ENCODE measurements at places on chromosomes 7 and 10.
A peak's percentile ranks its signal among the peaks of the same experiment; 100 is the strongest.

DNA sequence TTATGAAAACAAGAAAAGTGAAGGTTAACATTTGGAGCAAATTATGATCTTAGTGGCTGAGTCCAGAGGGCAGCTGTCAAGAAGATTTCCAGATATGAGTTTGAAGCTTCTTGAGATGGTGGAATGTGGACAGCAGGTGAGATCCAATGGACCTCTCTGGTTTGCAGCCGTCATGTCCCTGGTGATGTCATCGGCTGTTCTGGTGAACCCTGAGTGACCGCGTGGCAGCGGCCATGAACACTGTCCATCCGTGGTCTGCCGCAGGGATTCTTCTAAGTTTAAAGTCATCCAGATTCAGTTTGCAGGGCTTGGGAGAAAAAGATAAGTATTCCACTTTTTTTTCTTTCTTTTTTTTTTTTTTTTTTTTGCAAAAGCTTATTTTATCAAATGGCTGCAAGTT is 15.8 kb upstream of the VIPR2 start:
- DNase-seq: no peak

- DNase-seq: peak; percentile 75
Measured at GRCh38 chr7:34823650-34824258, 165.7 kb downstream of the NPSR1 start.

DNA sequence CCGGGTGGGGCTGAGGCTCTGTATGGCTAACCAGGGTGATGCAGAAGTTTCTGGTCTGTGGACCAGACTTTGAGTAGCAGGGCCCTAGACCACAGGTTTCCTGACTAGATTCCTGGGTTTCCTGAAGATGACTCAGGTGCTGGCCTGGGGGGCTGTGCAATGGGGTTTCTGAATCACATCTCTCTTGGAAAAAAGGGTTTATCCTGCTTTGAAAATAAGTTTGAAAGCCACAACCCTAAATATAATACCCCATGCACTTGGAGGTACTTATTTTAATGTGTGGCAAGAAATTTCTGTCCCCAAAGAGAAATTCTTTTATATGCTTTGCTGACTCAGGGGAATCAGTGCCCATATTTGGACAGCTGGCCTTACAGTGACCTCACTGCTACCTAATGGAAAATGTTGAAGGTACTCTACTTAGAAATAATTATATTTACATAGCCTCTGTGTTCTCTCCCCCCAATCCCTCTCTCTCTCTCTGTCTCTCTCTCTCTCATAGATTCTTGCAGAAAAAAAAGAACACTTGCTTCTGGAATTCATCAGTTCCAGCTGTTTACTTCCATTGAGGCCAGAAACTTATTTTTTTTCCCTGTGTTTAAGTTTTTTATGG is 184.4 kb upstream of the LYZL2 start:
- DNase-seq: peak; percentile 62

DNA sequence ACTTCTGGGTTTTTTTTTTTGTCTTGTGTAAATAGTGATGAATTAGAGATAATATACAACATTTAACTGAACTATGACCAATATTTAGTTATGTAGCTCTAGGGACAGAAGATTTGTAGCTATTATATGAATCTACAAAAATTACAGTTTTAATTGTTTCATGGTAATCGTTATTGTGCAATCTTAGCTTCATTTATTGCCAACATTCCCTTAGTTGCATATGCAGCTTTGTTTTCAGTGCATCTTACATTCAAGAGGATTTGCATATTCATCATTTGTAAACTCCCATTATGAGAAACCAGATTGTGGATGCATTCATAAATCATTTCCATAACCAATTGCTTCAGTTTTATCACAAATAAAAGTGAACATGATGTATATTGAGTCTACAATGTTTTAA is 68.8 kb downstream of the MALRD1 start:
- no peak for DNase-seq

DNA sequence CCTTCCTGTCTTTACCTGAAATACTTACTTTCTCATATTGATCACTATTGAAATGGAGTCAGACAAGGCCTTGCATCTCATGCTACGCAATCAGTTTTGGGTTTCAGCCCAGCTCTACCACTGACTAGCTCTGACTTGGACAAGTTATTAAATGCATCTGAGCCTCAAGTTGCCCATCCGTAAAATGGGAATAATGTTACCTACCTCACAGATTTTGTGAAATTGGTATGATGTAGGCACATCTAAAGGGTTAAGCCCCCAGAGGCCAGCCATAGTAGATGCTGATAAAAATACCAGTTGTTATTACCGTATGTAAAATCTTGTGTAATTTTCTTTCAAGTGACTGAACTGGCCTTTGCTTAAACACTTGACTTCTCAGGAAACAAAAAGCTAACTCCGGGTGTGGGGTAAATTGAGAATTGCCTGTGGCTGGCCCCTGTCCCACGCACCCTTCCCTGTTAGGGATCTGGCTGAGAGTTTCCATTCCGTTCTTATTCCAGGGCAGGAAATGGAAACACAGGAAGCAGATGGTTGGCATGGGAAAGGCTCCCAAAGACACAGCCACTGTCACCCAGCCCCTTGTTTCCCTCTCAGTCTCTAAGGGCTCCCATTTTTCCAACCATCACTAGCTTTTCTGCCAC is 7.5 kb downstream of the DUSP5 start:
- DNase-seq: no peak

DNA sequence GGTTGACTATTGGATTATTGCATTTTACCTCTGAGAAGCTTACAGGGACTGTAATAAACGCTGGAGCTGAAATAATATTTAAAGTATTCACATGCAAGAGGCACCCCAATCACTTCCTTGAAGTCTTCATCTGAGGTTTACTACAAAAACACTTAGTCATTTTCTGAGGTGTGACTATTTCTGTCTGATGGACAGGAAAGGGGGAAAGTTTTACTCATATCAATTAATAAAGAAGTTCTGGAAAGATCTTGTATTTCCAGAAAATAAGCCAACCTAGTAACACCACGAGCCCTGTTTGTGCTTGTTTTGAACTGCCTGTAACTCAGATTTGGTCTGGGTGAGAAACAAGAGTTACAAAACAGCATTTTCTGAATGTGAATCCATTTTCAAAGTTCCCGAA is 63.9 kb upstream of the PRKCQ start:
- no peak for DNase-seq

DNA sequence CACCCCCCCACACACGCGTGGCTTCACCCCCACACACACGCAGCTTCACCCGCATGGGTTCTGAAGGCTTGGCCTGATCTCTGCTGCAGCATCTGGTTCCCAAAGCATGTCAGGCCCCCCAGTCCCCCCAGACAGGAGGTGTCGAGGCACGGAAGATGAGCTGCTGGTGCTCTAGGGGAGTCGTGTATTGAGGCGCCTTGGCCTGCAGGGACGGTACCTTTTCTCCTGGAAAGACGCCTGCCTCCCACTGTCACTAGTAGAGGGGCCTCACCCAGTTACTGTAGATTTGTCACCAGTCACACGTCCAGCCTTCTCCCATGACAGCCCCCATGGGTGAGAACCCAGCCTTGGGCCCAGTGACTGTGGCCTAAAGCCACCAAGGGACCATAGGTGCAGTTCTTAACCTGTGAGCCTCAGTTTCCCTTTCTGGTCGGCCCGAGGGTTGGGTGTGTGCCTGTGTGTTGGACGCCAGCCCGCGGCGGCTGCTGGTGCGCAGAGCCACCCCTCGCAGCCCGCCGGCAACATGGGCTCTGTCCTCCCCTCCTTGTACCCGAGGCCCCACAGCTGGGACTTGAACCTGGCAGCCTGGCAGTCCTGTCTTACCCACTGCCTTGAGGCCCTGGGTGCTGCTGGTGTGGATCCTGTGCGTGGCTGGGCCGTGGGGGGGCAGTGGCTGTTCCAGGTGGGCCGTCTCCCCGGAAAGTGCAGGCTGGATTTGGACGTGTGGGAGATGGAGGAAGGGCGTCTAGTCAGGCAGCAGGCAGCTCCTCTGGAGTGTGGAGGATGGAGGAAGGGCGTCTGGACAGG is 81.7 kb downstream of the NKX6-2 start:
- no peak for DNase-seq

DNA sequence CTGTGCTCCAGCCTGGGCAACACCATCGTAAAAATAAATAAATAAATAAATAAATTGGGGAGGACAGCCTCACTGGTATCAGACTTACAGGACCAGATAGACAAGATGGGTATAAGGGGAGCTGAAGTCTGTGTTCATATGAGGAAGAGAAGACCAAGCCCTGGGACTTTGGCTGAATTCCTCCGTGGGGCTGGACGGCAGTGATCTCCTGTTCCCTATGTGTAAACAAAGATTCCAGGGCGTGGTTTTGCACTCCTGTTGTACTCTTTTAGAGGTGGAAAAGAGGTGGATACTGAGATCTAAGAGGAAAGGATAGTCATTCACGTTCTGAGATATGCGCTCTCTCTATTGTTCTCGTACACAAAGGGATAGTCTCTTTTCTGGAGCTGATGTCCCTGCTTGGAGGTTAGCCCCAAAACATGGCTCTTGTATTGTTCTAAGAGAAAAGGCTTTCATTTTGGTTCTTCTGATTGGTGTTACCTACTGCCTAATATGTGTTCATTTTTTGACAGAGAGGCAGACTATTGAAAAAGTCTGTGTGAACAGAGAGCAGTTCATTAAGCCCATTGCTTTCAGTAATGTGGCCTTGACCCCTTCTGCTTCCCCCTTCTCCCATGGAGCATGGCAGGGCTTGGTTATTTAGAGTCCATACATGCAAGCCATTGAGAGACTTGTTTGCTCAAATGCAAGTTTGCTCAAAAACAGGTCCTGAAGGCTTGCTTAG is 12.3 kb downstream of the KCTD7 start:
- no peak for DNase-seq

- DNase-seq: peak; percentile 34
Measured at GRCh38 chr10:29328983-29329382, 40.1 kb downstream of the LYZL1 start.

DNA sequence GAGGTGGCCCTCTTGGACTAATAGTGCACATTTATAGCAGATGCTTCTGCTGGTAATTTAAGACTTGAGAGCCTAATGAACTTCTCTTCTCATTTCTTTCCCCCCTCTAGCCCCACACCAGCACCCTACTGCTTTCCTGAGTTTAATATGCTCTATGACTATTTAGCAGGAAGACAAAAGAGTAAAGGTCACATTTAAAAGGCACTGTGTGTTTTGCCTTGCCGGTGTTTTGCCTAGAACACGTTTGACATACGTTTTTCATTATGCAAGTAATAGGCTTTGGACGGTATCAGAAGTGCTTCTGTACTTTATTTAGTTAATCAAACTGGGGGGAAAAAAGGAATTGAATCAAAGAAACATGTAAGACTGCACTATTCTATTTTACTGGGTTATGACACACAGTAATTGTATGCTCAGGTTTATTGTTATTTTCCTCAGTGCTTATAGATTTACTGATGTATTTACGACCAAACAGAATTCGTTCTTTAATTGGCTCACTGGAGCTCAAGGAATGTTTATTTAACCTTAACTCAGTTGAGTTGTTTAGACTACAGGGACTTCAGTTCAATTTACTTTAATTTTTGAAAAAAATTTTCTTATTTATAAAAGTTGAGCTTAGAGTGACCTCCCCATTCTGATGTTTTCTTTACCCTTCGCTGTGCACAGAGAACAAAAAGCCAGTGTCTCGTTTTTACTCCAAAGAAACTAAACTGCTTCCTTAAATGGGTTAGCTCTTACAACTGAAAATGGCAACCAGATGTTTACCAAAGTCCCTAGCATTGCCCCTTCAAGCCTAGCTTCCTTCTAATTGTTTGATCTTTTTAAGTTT is 35.4 kb downstream of the CPED1 start:
- DNase-seq: peak; percentile 63

- no peak for DNase-seq
Measured at GRCh38 chr7:134732728-134733127, 46.7 kb upstream of the CALD1 start.

- DNase-seq: peak; percentile 94
Measured at GRCh38 chr7:105013816-105014692, at the start of gene KMT2E. KMT2E (plus strand) TSS chr7:105014205; CDS start chr7:105040953, 26,748 bp downstream.

DNA sequence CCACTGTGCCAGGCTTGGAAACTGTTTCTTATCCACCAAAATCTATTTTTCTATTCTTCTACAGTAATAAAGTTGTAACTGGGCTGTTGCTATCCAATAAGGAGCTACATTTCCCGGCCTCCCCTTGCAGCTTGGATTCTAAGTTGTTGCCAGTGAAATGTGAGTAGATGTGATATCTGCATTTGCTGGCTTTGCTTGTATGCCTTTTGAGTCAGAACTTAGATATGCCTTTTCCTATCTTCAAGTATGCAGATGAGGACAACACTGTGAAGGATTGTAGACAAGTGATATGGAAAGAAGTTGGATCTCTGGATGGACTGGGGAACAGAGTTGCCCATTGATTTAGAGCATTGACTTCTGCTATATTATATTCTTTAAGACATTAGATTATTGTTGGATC is 236.9 kb downstream of the REEP3 start:
- DNase-seq: peak; percentile 50

DNA sequence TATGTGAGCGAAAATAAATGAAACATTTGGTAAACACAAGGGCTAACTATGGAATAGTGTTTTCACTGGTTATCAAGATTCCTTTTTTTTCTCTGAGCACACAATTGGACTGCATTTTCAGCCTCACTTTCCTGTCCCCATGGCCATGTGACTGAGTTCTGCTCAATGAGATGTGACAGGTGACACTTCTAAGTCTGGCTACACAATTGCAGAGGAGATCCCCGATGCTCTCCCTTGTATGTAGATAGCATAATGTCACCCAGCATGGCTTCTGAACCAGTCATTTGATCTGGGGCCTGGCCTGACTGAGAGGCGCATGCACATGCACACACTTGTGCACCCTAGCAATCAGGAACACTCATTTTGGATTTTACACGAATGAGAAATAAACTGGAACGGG is 581.8 kb downstream of the GRID1 start:
- DNase-seq: no peak

GRCh38 chr10:49243610-49244283 is 55.2 kb upstream of the C10orf71 start:
- DNase-seq: no peak

DNA sequence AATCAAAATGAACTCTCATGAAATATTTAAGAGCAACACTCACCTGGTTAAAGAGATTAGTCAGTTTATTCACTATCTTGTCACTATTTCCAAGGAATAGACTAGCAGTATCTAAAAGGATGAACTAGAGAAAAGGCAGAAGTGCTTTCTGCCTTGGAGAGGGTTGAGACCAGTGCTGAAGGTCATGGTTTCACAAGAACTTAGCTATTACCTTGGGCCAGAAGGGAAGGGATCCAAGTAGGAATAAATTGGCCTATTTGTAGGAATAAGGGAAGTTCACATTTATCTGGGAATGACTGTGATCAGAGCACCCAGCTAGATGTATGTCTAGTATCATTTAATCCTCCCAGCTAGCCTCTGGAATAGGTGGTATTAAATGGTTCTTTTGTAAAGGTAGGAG is 347.2 kb downstream of the LRMDA start:
- DNase-seq: no peak

GRCh38 chr7:131827421-131827820 is 271.0 kb upstream of the PODXL start:
- no peak for DNase-seq

GRCh38 chr7:7491044-7491443 is 44.6 kb downstream of the COL28A1 start:
- no peak for DNase-seq

DNA sequence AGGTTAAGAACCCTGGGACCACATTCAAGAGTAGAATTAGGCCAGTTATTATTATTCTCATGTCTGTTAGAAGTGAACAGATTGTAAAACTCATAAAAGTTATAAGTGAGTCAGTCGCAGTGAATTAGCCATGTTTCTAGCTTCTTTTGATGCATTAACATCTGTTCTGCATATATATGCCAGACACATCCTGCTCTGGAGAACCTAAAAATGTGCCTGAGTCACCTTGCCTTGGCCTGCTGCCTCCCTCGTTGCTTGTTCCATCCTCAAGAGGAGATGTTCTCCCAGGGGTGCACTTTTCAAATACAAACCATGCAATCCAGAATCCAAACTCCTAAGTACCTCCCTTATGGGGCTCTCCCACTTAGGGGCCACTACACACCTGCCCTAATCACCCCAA is 14.8 kb downstream of the TSPAN12 start:
- no peak for DNase-seq

Measured in adipocyte (in vitro differentiated cells).